ENCODE measurements at places on chromosomes 2 and 18.

DNA sequence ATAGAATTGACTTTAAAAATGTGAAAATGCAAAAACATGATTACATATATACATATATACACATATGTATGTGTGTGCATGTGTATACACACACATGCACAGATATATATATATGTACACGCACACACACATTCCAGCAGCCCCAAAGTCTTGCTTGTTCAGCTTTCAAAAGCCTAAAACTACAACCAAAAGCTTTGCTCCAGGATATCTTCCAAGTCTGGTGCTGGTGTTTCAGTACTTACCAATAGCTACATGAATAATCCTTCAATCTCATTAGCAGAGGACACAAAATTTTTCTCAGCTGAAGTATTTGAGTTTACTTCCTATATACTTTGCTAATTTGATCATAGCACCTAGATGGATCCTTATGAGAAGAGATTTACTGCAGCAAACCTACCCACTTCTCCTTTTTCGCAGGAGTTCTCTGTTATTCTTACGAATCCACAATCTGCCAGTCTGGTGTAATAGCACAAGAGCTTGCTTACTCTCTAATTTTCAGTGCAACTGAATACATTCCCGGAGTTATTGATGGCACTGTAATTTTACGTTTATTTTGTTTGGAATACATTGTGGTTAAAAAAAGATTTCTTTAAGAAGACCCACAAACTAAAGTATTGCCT lies 553.3 kb downstream of the ARHGAP15 start:
- DNase-seq = no peak

DNA sequence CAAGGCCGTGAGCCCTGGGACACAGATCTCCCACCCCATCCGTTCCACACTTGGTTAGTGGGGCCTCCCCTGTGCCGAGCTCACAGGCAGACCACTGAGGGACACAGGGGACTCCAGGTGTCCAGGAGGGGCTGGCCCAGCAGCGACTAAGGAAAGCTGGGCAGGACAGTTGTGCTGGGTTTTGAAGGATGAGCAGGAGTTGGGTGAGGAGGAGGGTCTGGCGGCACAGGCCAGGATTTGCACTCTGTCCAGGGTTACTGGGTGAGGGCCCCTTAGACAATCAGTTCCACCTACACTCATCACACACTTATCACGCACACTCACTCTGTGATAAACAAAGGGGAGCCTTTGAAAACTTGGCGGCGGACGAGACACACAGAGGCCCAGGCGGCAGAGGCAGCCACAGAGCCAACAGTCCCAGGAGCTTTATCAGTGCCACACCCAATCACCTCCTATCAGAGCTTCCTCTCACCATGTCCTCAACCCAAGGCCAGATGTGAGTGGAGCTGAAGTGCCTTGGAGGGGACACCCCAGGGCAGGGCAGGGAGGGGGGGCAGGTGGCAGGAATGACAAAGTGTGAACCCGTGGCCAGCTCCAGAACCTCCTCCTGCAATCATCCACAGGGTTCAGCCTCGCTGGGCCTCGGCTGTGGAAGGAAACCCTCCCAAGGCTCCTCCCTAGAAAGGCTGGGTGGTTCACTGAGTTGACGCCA lies 26.6 kb downstream of the BIN1 start:
- no peak for DNase-seq

- DNase-seq = no peak
These were observed 2.6 kb downstream of the TET3 start for GRCh38 chr2:73987109-73987947.

GRCh38 chr2:74146929-74147726 lies 584 bp downstream of the BOLA3 start:
- DNase-seq = no peak

- no peak for DNase-seq
These were observed 26.9 kb downstream of the AGAP1 start for GRCh38 chr2:235520787-235521186.

DNA sequence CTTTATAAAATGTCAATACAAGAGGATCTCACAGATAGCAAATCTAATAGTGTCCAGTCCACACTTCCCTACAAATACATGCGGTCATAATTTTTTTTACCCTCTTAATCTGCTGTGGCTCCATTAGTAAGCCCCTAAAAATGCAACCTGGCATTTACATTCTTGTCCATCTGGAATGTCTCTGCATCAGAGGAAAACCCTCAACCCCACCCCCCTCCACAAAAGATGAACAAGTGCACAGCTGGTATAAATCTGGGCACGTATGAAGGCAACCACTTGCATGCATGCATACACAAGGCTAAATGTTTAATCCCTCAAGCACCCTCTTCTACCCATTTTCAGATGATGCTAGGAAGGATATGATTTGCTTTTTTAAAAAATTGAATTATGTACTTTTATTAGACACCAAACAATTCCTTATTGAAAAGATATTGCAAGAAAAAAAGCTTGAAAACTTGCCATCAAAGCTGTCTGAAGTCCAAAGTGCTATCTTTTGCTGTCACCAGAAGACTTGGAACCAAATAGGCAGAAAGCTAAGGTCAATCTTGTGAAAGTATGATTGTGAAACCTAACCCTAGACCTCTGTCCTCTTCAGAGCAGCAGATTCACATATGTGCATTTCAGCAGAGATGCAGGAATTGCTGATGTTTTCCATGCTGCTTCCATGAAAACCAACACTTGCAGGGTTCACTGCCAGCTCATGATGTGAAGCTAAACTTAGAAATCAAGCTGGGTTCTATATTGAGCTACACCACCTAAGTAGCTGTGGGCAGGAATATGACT lies 39.0 kb downstream of the IRS1 start:
- no peak for DNase-seq

GRCh38 chr2:15588329-15588919 lies 3.2 kb upstream of the DDX1 start:
- no peak for DNase-seq

GRCh38 chr2:238649936-238650518 lies 197.9 kb upstream of the TWIST2 start:
- DNase-seq = no peak

- no peak for DNase-seq
These were observed 69.1 kb downstream of the LRRFIP1 start for GRCh38 chr2:237696461-237696860.

GRCh38 chr2:137570484-137570883 lies 393.8 kb upstream of the HNMT start:
- DNase-seq = no peak

DNA sequence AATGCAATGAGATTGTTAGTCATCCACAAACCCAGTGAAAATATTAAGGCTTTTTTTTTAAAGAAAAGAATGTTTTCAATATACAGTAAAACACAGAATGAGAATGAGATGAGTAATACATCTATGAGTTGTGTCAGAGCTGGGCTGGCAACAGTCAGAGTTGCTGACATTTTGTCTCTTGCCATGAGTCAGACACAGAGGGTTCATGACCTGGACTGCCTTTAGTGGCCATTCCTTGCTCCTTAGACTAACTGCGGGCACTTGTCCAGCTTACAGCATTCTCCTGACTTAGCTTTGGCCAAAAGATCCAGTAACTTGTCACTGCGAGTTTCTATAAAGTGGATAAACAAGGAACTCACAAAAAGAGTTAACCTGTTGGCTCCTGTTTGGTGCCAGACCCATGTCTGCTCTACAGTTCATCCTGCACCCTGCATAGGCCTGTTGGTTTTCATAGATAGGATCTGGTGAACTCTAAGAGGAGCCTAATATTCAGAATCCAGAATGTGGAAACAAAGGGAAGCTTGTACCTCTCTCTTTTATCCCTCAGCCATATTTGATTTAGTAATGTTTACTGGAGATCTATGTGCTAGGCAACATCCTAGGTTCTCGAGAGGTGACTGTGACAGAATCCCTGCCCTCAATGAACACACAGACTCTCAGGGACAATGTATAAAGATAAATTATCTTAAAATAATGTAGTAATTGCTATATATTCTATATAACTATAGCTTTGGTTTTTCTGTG lies 391.5 kb upstream of the VWC2L start:
- DNase-seq = peak; percentile 57

- peak; percentile 67 for DNase-seq
These were observed 36.0 kb upstream of the STAT1 start for GRCh38 chr2:191049728-191050639.

DNA sequence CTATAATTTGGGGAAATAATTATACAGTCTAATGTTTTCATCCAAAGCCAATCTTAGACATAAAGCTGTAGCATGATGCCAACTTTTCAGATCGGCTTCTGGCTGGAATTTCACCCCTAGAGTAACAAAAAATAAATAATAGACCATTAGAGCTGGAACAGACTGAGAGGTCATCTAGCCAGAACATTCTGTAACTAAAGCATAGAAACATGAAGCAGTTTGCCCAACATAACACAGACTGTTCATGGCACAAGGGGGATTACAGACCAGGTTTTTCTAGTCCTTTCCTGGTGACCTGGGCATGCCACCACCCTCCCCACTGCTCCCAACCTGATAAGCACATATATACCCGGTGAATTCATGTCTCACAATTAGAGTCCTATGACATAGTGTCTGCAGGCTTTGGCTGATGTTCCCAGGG lies 116.4 kb upstream of the PPP1CB start:
- no peak for DNase-seq

- no peak for DNase-seq
These were observed 137.1 kb upstream of the TACR1 start for GRCh38 chr2:75336451-75336850.

DNA sequence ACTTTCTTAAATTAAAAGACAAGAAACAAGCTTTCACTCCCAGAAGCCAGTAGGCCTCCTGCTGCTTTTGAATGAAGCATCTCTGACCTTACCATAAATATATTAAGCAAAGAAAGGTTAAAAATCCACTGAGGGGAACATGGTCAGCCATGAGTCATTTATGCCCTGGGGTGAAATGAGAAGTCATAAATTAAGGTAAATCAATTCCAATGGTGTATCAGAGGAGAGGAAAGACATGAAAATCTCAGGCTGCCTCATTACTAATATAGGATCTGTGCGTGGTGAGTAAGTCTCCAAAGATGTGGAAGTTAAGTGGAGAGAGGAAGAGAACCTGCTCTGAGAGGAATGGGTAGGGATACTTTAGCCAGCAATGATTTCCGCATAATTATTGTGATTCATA lies 292.3 kb upstream of the CHAC2 start:
- DNase-seq = no peak

DNA sequence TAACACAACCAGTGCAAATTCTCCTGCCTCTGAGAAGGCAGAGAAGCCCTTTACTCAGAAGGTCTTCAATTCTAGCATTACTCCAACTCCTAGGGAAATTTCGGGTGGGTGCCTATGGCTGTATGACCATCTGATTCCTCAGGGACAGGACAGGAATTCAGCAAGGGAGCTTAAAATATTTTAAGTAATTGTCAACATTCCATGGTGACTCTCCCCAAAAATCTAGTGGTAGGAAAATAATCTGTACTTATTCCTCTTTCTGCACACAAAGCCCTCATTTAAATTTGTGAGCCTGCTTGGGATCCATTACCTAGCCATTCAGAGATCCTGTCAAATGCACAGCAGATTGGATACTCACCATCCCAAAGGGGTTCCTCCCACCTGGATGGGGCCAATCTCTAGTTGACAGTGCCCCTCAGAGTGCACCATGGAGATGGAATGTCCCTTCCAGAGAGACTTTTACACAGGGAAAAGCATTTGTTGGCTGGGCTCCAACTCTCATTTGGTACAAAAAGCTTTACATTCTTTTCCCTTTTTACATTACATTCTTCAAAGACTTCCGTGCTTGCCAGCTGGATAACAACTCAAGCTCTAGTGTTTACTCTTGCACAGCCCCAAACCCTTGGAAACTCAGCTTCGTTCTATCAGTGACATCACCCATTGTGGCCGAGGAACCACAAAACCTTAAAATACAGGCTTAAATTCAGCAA lies 3.1 kb upstream of the TMEM150A start:
- no peak for DNase-seq

GRCh38 chr2:157181234-157181633 lies 76.3 kb upstream of the GALNT5 start:
- no peak for DNase-seq

GRCh38 chr2:120013597-120014223 lies 833 bp downstream of the EPB41L5 start:
- no peak for DNase-seq

- no peak for DNase-seq
These were observed 1.1 kb downstream of the BIN1 start for GRCh38 chr2:127105656-127106456.

DNA sequence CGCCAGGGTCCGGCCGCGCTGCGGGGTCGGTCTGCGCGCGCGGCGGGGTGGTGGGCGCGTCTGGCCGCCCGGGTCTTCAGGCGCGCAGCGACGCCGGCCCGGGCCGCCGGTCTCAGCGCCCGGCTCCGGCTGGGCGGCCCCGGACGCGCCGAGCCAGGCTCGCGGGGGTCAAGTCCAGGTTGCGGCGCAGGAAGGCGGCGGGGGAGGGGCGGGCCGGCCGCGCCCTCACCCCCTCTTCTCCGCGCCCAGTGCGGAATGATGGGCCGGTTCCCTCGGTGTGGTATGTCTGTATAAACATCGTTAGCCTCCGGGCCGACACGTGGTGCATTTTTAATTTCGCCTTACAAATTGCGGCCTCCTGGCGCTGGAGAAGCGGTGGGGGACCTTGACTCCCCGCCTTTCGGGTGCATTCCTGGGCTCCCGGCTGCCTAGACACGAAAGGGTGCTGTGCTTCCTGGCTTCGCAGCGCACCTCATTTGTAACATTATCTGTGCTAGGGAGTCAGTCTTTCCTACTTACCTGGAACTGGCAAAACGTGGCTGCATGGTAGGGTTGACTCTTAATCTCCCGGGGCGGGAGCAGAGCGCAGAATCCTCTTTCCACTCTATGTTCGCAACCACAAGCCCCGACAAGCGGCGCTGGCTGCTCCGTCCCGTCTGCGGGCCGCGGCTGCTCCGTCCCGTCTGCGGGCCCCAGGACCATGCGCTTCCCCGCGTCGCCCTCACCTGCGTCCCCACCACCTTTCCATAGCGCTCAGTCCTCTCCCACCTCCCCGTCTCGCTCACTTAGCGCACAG lies 69.0 kb downstream of the CTAGE1 start:
- DNase-seq = no peak

DNA sequence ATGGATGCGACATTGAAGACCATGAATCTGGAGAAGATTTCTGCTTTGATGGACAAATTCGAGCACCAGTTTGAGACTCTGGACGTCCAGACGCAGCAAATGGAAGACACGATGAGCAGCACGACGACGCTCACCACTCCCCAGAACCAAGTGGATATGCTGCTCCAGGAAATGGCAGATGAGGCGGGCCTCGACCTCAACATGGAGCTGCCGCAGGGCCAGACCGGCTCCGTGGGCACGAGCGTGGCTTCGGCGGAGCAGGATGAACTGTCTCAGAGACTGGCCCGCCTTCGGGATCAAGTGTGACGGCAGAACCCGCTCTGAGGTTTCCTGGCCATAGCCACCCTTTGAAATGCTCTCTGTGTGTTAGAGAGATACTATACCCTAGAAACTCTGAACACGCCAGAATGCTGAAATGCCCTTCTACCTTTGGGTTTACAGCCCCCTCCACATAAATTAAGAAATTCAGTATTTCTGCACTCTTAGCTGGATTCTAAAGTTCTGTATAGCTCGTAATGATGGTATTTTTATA lies 659 bp downstream of the CHMP1B start:
- DNase-seq = no peak

Data from LNCaP clone FGC (cell line).